ENCODE measurements at places on chromosomes 5 and 9. TPM values are rescaled to one million over a fixed set of nuclear protein-coding genes. Genes with fewer than 3 reads are reported as not detected.

The SUB1 gene
- polyA plus RNA-seq, result 237 TPM

The FGF10 gene
- polyA plus RNA-seq, result 5.7 TPM

The C5orf46 gene
- polyA plus RNA-seq, result not detected

The PCAT7 gene
- polyA plus RNA-seq, result 0.84 TPM

The PRR16 gene
- 2.7 TPM for polyA plus RNA-seq

The CCL28 gene
- polyA plus RNA-seq, result 5.2 TPM

The C5orf52 gene
- 0.87 TPM for polyA plus RNA-seq

The MLANA gene
- polyA plus RNA-seq, result 0.54 TPM

The FBP2 gene
- polyA plus RNA-seq, result 0.25 TPM

The KLF4 gene
- polyA plus RNA-seq, result 100 TPM

The SHC3 gene
- polyA plus RNA-seq, result 0.69 TPM

The SYNPO gene
- polyA plus RNA-seq, result 46.7 TPM

GRCh38 chr9:92952906-92953610, 5.7 kb downstream of the FGD3 start:
- no peak for DNase-seq

DNA sequence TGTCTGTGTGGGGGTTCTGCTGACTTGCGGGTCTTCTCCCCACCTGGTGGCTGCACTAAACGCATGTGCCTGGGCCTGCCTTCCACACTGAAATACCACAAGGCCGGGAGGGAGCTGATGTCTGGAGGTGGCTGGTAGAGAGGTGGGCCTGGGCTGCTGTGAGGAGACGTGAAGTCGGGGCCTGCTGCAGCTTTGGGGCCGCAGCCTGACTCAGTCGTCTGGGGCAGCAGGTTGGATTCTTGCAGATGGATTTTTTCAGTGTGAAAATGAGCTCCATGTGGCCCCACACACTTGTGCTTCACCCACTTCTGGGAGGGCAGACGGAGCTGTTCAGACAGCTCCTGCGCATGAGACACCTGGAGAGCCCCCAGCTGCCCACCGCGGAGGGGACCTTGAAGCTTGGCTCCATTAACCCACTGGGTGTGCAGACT, 29.3 kb downstream of the COL5A1 start:
- no peak for DNase-seq

GRCh38 chr9:4066120-4066519, 233.7 kb downstream of the GLIS3 start:
- DNase-seq, result peak; percentile 80

DNA sequence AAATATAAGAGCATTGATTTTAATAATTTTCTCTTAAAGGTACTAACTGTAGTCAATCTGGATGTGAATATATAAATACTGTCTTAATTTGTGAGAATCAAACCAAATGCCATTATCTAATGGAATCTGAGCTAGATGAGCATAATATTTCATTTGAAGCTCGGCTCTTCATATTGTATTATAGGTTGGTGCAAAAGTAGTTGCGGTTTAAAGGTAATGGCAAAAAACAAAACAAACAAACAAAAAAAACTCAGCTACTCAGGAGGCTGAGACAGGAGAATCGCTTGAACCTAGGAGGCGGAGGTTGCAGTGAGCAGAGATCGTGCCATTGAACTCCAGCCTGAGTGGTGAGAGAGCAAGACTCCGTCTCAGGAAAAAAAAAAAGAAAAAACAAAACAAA, 96.4 kb downstream of the CFAP90 start:
- DNase-seq, result no peak

GRCh38 chr9:71646131-71646530, 122.2 kb downstream of the CEMIP2 start:
- DNase-seq, result no peak

GRCh38 chr5:109614301-109614700, 75.4 kb upstream of the MAN2A1 start:
- no peak for DNase-seq

DNA sequence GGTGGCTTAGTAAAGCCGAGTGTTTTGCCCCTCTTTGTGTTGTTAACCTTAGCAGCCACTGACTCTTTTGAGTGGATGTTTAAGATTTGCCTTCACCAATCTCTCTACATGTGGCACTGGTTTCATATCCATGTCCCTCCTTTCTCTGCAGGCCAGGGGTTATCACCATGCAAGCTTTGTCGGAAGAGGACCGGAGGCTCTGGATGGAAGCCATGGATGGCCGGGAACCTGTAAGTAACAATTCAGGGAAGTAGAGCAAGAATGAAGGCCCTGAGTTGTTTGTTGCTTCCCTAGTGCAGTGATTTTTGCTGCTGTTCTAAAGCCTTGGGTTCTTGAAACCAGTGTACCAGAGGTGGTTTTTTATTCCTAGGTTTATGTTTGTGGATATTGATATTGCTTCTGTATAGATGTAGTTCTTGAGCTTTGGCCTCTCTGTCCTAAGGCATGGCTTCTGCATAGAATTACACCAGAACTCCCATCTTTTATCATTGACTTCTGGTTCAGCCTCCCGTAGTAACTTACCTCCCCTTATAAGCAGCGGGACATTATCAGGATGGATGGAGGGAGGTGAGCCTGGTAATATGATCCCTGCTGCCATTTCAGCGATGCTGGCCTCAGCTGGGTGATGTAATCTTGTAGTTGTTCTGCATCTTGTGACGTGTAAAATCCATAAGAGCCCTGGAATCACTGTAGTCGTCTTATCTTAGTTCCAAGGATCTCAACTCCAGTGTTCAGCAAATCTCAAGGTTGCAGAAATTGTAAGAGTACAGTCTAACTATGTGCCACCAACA, 161.9 kb downstream of the ARHGAP26 start:
- no peak for DNase-seq

DNA sequence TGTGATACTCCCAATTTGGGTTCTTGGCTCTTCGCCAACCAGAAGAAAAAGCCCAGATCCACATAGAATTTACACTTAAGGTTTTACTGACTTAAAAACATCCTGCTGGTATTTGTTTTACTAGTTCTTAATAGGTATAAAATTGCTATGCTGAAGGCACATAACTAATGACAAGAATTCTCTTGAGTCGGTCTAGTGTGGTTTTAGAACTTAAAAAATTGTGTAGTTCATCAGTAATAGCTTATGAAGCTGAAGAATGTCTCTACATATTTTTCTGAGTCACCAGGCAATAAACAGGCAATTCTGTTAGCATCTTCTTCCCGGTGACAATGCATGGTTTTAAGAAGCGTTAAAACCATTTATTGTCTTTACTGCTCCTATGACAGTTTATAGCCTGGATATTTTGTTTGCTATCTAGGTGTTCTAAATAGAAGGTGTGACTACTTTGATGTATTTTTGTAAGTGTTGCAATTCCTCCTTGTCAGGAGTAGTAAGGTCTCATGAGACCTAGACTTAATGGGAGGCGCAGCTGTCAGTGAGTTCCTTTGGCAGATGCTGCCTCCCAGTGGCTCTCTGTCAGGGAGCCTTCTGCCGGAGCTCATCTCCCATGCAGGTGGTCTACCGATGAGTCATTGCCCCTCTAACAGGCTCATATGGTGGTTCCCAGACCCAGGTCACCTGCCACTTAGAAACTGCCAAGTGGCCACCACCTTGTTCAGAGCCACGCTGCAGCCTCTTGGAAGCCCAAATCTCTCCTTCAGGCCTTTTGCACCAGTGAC, 173.8 kb downstream of the MAST4 start:
- DNase-seq, result no peak

DNA sequence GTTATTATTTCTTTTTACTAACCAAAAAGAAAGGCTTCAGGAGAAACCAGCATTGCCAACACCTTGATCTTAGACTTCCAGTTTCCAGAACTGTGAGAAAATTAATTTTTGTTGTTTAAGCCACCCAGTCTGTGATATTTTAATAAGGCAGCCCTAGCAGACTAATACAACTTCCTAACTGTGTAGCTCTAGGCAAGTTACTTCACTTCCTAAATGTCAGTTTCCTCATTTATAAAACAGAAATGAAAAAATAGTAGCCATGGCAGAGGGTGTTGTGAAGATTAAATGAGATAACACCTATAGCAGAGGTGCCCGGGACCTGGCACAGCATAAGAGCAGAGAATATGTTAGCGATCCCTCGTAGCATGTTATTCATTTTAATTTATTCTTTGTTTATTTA, 66.6 kb upstream of the HAND1 start:
- DNase-seq, result no peak

DNA sequence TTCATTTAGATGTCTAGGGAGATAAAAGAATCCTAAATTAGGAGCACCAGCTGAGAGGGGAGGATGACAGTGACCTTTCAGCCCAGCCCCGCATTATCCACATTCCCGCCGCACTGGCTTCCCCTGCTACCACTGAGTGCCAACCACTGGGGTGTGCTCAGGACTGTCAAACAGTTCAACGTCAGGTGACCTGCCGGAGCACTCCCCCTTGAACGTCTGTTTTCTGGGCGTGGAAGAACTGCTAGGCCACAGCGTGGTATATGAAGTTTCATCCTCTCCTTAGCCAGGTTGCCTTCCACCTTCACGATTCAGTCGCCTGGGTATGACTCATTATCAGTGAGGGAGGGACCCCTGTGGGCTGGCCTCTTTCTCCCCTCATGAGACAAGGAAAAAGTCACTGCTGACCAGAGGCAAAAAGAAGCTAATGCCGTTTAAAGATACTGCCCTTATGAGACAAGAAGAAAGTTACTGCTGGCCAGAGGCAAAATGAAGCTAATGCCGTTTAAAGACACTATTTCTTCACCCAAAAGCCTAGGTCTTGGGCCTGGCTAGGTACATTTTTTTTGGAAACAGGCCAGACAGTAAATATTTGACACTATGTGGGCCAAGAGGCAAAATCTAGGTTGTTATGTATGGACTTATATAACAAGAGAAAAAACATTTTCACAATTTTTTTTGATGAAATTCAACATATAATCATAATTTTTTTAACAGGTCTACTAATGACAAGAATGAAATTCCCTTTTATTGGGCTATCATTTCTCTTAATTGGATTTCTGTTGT, 4.6 kb downstream of the NMRK1 start:
- DNase-seq, result peak; percentile 71

- DNase-seq, result no peak
These were observed 266.3 kb downstream of the TLR4 start for GRCh38 chr9:117970276-117971050.

DNA sequence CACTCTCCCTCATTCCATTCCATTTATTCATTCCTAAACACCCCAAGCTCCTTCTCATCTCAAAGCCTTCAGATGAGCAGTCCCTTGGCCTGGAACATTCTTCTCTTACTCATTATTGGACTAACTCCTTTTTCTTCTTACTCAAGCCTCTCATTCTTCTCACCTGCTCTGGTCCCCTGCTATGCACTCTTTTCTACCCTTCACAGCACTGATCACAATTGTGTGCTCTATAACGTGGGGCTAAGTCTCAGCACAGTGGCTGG, 212.4 kb downstream of the MAPKAP1 start:
- DNase-seq, result no peak

GRCh38 chr9:105205787-105206495, 38.5 kb upstream of the SLC44A1 start:
- DNase-seq, result peak; percentile 7
